ENCODE measurements at places on chromosomes 12 and 14.
A peak's percentile ranks its signal among the peaks of the same experiment; 100 is the strongest.

GRCh38 chr12:50924439-50925341 lies 27.7 kb upstream of the HIGD1C start:
- peak; percentile 10 for DNase-seq

DNA sequence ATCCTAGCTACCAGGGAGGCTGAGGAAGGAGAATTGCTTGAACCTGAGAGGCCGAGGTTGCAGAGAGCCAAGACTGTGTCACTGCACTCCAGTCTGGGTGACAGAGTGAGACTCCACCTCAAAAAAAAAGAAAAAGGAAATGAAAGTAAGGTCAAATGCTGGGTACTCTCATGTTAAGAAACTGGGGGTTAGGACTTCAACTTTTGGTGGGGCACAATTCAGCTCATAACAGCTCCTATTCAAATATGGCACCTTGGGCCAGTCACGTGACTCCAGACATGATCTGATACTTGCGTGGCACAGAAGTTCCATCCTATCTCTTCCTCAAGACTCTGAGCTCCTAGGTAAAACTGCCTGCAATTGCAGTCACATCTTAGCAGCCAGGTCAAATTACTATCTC lies 142.7 kb downstream of the EGLN3 start:
- no peak for DNase-seq

DNA sequence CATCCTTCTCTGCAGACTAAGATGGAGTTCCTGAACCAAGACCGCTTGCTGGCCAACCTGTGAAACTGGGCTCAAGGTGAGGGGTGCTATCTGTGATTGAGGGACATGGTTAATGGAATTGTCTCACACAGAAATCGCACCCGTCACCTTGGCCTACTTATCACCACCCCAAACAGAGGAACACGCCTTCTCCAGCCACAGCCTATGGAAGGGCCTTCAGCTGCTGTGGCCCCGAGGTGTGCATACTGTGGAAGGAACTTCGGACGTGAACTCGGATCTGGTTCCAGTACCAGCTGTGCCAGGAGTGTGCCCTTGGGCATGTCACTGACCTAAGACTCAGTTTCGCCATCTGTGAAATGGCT lies 44.4 kb downstream of the EVL start:
- DNase-seq, result no peak

GRCh38 chr12:97375310-97375709 lies 87.3 kb upstream of the RMST start:
- DNase-seq, result no peak

DNA sequence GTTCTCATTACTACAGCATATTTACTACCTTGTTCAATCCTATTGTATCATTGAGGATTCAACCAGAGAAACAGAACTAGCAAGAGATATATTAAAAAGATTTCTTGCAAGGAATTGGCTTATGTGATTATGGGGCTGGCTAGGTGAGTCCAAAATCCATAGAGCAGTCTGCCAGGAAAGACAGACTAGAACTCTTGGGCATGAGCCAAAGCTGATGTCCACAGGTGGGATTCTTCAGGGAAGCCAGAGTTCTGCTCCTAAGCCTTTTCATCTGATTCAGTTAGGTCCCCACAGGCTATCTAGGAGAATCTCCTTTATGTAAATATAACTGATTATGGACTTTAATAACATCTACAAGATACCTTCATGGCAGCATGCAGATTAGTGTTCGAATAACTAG lies 26.0 kb downstream of the PELI2 start:
- DNase-seq, result no peak

DNA sequence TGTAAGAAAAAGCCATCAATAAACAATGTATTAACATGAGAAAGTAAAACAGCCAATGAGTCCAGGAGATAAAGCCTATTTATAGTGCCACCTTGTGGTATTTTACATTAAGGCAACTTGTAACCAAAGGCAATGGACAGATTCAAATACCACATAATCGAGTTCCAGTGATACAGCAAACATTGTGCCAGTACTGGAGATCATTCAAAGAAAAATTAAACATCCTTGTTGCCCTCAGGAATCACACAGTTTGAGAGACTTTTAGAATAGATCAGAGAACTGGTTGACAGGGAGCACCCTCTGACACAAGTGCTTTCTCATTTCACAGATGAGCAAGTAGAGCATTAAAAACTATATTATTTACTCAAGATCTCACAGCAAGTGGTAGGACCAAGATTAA lies 98.1 kb downstream of the DDHD1 start:
- DNase-seq, result peak; percentile 55

- no peak for DNase-seq
Observed at GRCh38 chr12:63093084-63093483, 57.9 kb downstream of the AVPR1A start.

DNA sequence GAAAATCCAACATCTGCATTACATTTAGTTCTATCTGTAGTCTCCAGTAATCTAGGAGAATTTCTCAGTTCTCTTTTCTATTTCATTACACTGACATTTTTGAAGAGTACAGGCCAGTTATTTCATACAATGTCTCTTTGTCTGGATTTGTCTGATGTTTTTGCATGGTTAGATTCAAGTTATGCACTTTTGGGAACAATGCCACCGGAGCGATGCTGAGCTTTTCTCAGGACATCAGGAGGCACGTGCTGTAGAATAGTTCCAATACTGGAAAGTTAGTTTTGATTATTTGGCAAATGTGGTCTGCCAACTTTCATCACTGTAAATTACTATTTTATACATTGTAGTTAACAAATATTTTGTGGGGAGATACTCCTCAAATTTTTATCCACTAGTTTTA lies 43.1 kb downstream of the ALDH1L2 start:
- no peak for DNase-seq

- DNase-seq, result no peak
Observed at GRCh38 chr12:49809381-49809905, 18.8 kb downstream of the NCKAP5L start.

DNA sequence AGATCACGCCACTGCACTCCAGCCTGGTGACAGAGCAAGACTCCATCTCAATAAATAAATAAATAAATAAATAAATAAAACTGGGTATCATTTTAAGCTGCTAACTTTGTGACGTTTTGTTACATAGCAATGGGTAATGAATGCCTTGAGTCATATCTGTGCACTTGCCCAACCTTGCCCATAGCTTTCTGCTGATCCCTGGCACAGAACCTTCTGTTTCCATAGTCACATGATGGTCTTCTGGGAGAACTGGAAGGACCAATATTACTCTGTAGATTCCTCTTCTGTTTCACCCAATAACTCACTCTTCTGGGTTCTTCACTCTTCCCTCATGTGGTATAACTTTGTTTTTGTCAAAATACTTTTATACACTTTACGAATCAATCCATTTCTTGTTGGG lies 140.8 kb downstream of the SCARB1 start:
- no peak for DNase-seq

- DNase-seq, result no peak
Observed at GRCh38 chr14:72606879-72607278, 287.0 kb downstream of the DPF3 start.

DNA sequence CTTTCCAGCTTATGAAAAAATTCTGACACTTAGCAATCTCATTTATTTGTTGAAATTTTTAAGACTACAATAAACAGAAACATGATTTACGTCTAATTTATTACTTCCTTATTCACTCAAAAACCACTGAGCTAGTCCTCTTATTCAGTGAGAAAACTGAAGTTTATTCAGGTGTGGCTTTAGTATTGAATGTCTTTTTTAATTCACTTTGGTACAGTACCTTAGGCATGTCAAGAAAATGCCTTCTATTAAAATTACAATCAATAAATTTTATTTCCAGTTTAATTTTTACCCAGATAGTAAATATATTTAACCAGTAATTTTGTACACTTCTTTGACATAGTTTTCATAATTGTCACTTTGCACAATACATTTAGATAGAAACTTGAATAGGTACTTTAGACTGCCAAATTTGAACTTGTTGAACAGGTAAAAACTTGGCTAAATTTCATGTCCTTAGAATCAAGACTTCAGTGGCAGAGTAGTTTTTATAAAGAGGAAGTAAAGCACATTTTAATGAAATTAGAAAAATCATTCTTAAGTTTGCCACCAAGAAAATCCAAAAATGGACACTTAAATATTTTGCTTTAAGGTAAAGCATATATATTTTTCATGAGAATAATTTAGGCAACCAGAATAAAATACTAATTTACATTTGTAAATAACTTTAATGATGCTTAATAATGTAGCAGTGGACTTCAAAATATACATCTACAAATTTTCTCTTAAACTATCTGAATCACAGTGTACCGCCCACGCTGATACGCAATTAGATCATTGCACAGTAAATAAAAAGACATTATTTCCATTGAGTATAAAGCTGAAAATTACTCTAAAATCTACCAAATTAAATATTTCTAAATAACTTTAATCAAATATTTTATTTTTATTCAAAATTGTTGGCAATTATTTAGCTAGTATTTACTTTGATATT lies 159.1 kb downstream of the RASSF9 start:
- no peak for DNase-seq

GRCh38 chr14:100438678-100439592 lies 115.8 kb downstream of the SLC25A47 start:
- peak; percentile 56 for DNase-seq
